ENCODE measurements at places on chromosomes 6 and 20.

- DNase-seq, result no peak
Observed at GRCh38 chr6:110944681-110945151, 13.8 kb upstream of the GTF3C6 start.

- peak; percentile 67 for DNase-seq
Observed at GRCh38 chr6:14924126-14925024, 321.5 kb upstream of the JARID2 start.

DNA sequence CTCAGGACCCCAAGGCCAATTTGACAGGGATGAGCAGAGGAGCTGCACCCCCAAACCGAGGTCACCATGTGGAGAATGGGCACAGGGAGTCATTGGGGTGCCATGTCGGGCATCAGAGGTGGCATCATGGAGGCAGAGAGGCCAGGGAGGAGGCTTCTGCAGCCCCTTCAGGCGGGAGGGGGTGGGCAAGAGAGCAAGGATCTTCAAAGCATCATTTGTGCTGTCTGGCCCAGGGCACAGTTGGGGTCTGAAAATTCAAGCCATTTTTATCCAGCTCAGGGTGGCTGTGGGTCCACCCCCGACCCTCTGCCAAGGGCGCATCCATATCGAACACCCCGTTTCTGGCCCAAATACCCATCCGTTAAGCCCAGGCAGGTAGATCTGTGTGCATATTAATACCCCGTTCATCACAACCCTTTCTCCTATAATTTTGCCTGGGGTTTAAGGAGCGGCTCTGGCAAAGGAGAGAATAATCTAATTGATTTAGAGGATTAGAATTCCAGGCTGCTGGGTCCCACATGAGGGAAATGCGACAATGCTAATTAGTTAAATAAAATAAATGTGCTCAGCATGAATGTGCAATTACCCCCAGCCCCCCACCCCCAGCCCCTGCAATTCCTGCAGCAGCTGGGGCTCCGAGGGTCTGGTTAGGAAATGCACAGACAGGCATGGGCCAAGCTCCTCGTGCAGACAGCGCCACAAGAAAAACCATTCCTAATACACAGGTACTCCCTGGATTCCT lies 31.9 kb downstream of the VSTM2L start:
- peak; percentile 44 for DNase-seq

GRCh38 chr6:106135911-106136571 lies 49.9 kb downstream of the PRDM1 start:
- no peak for DNase-seq

DNA sequence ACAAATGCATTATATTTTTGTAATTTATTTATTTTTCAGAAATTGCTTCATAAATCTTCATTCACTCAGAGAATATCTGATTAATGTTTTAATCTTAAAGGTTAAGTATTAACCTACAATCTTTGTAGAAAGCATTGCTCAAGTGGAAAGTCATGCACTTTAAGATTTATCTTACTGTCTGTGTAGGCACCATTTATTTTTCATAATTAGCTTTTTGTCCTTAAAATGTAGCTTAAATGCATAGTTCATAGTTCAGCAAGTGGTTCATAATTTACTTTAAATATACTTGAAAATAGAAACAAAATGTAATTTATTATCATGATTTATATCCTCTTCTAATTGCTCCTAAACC lies 397.3 kb downstream of the LAMA2 start:
- no peak for DNase-seq

DNA sequence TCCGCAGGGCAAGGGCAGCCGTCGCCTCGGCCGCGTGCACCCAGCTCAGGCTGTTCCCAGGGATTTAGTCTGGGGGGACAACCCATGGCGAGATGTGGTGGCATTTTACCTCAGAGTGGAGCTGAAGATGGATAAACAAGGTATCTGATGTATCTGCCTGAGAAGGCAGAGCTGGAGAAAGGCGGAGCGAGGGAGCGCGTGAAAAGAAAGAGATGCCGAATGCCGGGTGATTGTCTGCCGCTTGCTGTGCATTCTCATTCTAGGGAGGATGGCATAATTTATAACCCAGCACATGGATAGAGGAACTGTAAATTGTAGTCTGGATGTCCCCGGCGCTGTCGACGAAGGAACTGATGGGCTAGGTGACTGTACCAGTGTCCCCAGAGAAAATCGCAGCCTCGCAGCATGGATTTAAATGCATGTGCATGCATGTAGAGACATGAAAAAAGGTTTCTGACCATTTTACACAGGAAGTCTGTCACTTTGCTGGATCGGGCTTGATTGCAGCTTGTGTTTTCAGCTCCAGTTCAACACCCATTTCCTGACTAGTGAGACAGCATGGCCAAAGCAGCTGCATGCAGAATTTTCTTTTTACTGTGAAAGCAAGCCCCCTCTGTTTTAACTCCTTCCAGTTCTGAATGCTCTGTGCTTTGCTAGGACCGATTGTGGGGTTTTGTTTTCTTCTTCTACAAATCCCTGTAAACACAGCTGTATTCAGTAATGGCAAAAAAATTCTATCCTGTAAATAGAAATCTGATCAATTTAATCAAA lies 149.7 kb downstream of the PRL start:
- no peak for DNase-seq

- no peak for DNase-seq
Observed at GRCh38 chr20:1524004-1524403, 32.8 kb upstream of the SIRPB2 start.

DNA sequence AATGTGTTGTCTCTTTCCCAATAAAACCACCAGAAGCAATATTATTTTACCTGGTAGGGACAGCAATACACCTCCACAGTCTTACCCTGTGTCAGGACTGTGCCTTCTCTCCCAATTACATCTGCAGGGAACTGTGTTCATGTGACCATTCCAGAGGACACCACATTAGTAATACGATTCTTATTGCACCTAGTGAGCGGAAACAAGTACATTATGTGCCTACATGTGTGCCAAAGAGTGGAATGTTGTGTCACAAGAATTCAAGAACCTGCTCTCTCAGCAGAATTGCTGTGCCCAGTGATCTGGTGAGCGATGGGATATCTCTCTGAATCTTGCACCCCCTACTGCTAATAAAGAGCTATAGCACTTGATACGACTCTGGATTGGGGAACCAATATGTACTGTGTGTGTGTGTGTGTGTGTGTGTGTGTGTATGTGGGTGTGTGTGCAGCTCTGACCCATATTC lies 57.4 kb upstream of the FOXC1 start:
- DNase-seq, result peak; percentile 70

GRCh38 chr20:42082611-42083010 lies 464.4 kb upstream of the CHD6 start:
- DNase-seq, result no peak

DNA sequence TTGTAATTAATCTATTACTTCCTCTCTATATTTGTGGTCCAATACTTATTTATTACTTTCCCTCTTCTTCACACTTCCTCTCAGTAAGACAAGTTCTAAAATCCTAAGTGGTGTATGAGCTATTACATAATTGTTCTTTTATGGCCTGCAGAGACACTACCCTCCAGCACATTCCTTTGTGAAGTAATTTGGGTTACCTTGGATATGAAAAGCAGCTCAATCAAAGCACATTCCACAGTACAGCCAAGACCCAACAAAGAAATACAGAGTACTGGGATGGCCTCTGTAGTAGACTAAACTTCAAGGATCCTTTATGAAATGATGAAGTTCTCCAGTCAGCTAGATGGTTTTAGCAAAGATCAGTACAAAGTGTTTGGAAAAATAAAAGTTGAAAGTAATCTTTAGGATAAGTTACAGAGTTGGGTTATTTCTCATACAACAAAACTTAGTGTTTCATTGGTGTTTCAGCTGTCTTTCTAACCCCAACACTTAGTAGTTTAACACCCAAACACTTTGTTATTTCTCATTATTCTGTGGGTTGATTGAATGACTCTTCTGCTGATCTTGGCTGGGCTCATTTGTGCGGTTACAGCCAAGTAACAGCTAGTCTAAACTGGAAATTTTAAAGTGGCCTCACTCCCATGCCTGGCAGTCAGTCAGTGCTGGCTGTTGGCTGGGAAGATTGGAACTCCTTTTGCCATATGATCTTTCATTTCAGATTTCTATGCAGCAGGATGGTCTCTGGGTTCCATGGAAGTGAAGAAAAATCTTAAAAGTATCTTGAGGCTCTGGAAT lies 161.5 kb upstream of the POU3F2 start:
- DNase-seq, result no peak

- DNase-seq, result no peak
Observed at GRCh38 chr6:36684447-36684812, 5.9 kb downstream of the CDKN1A start.

DNA sequence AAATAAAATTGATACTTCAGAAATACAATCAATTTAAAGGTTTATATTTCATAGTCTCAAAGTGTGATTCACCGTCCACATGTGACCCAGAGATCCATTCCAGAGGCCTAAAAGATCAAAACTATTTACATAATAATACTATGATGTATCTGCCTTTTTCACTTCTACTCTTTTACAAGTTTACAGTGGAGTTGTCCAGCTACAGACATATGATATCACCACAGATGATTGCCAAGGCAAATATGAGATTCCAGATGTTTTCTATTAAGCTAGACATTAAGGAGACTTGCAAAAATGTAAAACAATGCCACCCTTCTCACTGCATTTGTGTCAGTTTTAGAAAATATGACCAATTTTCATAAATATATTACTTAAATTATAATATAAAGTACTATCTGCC lies 443.7 kb downstream of the GJA1 start:
- DNase-seq, result no peak
